Stimulated activated CD8-positive, alpha-beta memory T cell treated with anti-CD3 and anti-CD28 coated beads, Interleukin-2, amount 100 ng/mL, for 1 hour (primary cell): ENCODE measurements at places on chromosomes 1 and 21.
A peak's percentile ranks its signal among the peaks of the same experiment; 100 is the strongest.

DNA sequence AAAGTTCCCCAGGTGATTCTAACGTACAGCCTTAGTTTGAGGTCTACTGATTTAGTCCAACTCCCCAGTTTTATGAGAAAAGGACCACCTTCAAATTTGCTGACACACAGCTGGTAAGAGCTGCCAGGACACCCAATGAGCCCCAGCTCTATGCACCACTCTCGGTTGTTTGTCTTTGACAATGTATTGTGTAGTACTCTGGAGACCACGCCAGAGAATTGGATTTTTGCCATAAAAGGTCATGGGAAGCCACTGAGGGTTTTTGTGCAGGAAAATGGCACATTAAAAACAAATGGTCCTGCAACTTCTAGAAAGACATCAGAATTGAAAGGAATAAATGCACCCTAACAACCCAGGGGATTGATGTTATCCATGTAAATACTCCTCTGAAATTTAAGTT is 7.1 kb upstream of the IER5 start:
- no peak for DNase-seq

DNA sequence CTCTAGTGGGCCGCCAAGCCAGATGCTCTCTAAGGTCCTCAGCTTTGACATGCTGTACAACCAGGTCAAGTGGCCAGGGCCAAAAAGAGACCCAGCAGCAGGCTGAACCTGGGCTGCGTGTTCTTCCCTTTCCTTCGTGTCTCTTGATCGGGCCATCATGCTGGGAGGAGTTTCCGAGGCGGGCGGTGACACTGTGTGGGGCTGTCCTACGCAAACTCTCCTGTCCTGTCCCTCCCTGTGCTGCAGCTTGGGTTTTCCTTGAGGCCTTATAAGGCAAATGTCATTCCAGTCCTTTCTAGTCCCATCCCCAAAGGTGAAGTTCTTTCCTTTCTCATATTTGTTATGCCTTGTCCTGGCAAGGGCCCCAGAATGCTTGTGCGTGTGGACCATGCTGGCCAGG is 56.7 kb downstream of the ARHGEF10L start:
- DNase-seq = no peak

- DNase-seq = no peak
Measured at GRCh38 chr1:206116191-206116872, 856 bp downstream of the AVPR1B start.

DNA sequence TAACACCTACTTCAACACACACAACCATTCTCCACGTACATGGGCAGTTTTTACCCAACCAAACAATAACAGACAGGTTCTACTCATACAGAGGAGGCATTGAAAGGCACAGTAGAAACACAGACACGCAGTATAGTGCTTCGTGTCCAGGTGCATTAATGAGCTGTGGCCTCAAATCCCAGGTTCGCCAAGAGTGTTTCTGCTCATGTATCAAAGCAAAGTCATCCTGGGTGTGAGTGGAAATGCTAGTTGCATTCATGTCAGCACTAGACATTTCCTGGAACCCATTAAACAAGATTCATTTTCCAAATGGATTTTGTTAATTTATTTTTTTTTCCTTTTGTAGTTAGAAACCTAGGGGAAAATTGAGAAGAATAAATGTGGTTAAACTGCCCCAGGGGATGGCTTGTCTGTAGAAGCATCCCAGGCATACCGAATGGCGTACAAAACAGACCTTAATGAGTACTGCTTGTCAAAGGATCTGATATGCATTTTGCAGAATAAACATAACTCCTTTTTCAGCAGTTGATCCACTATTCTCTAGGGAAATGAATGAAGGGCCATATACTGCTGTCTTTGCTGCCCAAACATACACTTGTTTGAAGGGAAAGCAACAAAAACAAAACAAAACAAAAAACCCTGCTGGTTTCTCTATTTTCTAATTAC is 298.6 kb upstream of the ST6GALNAC5 start:
- no peak for DNase-seq

DNA sequence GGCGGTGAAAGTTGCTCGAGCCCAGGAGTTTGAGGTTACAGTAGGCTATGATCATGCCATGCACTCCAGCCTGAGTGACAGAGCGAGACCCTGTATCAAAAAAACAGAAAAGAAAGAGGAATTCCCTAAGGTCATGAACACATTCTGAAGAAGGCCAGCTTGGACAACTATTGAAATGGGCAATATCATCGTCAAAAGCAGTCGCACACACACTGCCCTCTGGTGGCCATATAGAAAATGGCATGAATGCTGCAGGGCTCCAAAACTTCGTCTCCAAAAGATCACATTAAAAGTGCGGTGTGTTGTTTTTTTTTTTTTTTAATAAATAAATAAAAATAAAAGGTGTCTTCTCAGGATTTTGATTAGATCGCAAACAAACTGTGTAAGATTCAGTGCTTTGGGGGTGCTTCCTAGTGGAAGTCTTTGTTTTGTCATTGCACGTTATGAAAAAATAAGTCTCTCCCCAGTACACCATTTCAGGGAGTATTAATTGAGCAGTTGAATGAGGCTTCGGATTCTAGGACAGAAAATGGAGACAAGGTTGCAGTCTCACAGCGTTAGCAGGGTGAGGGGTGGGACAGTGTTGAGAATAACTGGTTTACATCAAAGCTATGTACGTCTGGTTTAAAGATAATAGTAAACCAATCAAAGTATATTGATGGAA is 87.5 kb upstream of the FMN2 start:
- no peak for DNase-seq

GRCh38 chr1:109372281-109372680 is 25.4 kb downstream of the SORT1 start:
- no peak for DNase-seq

GRCh38 chr1:182574156-182574555 is 14.9 kb downstream of the RNASEL start:
- DNase-seq = no peak

- no peak for DNase-seq
Measured at GRCh38 chr1:61808968-61809367, 66.7 kb downstream of the PATJ start.

- no peak for DNase-seq
Measured at GRCh38 chr1:55718758-55719671, 503.9 kb upstream of the USP24 start.

- peak; percentile 86 for DNase-seq
Measured at GRCh38 chr1:9823943-9824701, at the start of gene CLSTN1. Gene CLSTN1 (minus strand): TSS chr1:9823965. CDS start chr1:9823733, 232 bp downstream.

- no peak for DNase-seq
Measured at GRCh38 chr1:46183926-46184557, 7.8 kb upstream of the P3R3URF start.

DNA sequence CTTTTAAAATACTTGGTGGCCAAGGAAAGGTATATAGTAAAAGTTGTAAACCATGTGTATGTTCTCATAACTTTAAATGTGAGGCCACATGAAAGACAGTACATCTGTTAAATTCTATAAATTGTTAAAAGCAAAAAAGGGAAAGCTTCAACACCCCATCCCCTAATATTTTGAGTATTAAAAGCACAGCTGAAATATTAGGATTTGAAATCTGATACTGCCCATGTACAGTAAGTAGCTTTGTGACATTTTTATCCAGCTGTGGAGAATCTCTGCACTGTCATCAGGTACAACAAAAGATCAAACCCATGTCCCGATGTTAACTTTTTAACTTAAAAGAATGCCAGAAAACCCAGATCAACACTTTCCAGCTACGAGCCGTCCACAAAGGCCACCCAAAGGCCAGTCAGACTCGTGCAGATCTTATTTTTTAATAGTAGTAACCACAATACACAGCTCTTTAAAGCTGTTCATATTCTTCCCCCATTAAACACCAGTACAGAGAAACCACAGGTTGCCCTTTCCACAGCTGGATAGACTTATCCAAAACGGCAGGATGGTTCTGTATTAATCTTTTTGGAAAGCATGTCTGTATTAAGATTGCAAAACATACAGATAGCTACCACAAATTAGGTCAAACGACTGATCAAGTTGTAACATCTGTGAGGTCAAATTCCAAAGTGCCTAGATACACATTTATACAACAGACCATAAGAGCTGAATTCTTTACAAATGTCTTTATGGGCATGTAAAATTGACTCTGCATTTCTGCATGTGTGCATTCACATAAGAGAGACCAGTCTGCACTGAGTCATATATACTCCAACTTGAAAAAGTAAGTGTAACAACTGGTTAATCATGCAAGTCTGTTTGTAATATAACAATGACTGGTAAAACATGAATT is 5.2 kb downstream of the IRF2BP2 start:
- DNase-seq = no peak

DNA sequence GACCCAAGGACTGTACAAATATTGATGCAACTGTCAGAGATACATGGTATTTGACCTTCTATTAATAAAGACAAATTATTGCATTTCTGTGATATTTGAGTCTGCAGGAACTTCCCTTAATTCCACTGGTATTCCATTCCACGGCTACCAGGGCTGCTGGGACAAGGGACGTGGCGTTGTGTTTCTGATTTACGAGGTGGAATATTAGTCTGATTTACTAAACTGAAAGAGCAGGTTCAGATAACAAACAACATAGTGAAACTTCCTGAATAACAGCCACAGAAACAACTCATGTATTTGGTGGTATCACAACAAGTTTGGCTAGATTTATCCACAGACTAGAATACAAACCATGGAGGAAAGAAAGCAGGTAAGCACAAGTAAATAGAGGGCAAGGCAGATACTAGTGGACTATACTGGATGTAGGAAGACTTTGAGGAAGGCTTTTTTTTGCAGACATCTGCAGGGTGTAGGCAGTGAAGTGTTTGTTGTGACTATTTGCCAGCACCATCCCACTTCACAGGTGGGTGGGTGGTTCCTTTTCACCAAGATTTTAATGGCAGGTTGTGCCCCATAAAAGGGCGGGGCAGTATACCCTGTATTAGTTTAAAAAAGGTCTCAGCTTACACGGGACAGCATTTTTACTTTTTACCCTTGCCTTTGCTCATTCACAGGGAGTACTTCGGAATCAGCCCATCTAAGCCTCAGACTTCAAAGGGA is 100.4 kb downstream of the FGGY start:
- DNase-seq = no peak

GRCh38 chr1:44849575-44850132 is 6.6 kb upstream of the PTCH2 start:
- DNase-seq = no peak

- DNase-seq = no peak
Measured at GRCh38 chr1:161843156-161843555, 77.0 kb downstream of the ATF6 start.
